Fibroblast of skin of back (primary cell): ENCODE measurements at places on chromosomes 5 and 9.

DNA sequence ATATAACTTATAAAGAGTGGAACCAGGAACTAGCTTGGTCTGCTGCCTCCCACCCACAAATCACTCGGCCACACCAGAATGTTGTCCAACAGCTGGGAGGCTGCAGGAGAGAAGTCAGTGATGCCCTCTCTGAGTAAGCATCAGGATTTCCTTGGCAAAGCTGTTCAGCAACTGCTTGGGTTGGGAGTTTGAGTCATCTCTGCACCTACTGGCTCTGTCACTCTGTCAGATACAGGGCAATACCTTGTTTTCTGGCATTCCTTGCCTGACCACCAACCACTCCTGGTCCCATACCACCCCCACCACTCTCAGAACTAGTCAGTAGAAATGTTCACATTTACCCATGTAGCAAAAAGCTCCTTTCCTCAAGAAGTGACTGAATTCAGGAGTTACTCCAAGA lies 36.8 kb upstream of the GCNT4 start:
- no peak for DNase-seq

DNA sequence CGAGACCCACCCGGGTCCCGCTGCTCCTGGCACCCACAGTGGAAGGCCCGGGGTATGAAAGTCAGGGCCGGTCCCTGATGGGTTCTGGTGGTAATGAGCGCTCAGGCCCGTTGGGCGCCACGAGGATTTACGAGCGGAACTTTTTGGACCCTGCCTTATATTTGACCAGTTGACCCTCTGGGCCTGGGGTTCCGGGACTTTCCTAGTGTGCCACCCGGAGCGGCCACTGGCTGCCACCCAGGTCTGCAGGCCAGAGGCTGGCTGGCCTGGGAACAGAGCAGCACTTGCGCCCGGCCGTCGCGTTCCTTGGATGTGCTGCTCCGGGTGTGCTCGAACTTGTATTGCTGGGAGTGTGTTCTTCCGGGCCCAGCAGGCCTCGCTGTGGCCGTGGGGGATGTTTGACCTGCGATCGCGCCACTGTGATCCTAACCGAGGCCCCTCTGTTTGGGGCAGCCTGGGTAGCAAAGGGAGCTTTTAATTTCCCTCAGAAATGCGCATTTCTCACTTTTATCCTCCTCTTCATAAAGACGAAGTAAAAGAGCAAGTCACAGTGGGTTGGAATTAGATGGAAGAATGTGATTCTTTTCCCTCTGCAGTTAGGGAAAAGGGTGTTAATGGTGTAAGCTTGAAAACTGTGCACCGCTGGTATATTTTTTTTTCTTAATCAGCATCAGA lies 1.2 kb downstream of the F2RL1 start:
- no peak for DNase-seq

GRCh38 chr9:133591116-133591910 lies 17.9 kb downstream of the FAM163B start:
- DNase-seq = no peak

- peak; percentile 98 for DNase-seq
These were observed 56.7 kb upstream of the RPS23 start for GRCh38 chr5:82334856-82335255.

- no peak for DNase-seq
These were observed 74.1 kb downstream of the SERINC5 start for GRCh38 chr5:80181618-80182211.

GRCh38 chr5:102231693-102232619 lies 64.1 kb downstream of the SLCO4C1 start:
- DNase-seq = no peak

GRCh38 chr5:38670878-38671277 lies 114.4 kb upstream of the LIFR start:
- peak; percentile 35 for DNase-seq

- no peak for DNase-seq
These were observed 258.3 kb downstream of the CWC27 start for GRCh38 chr5:65026816-65027548.

- DNase-seq = no peak
These were observed 40.1 kb upstream of the SLC6A19 start for GRCh38 chr5:1161108-1161832.

DNA sequence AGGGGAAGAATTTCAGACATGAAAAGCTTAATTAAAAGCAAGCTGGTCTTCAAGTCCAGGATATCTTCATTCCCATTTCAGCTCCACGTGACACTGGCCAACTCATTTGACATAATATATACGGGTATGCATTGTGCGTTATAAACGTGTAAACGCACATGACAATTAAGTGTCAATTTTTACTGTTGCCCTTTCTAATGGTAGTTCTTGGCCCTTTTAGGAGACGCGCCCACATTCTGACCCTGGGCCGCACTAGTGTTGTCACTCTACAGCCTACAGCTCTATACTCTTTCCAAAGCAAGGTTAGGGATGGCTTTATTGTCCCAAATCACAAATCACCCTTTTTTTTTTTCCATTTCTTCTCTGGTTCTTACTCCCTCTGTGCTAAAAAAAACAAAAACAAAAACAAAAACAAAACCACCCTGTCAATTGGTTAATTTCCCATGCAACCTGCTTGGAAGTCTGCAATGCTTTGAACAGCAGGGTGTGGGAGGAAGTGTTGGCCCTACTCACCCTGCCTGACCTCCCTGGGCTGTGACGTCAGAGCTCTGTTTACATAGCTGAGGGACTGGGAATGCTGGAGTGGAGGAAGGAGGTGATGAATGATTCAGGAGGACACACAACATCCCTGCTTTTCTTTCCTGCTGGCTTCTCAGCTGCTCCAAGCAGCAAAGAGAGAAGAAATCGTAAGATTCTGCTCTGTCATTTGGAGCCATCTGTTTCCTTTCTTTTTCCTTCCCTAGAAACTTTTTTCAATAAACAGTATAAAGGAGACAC lies 19.3 kb downstream of the RFK start:
- DNase-seq = peak; percentile 89

DNA sequence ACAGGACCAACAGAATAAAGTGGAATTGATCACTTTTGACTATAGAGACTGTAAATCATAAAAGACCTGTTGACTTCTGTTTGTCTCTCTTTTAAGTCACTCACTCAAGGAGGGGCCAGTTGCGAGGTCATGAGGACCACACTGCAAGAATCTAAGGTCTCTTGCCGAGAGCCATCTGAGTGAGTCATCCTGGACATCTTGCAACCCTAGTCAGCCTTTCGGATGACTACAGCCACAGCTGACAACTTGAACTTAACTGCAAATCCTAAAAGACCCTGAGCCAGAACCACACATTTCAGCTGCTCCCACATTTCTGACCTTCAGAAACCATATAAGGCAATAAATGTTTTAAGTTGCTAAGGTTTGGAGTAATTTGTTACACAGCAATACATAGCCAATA lies 129.7 kb upstream of the RAD23B start:
- DNase-seq = peak; percentile 49

- no peak for DNase-seq
These were observed 154.9 kb upstream of the VLDLR start for GRCh38 chr9:2466703-2467102.

GRCh38 chr5:151150471-151151262 lies 6.9 kb downstream of the ANXA6 start:
- peak; percentile 25 for DNase-seq

- DNase-seq = no peak
These were observed 812 bp downstream of the SREK1 start for GRCh38 chr5:66144834-66145390.

GRCh38 chr5:33701251-33701650 lies 190.5 kb downstream of the ADAMTS12 start:
- peak; percentile 77 for DNase-seq

DNA sequence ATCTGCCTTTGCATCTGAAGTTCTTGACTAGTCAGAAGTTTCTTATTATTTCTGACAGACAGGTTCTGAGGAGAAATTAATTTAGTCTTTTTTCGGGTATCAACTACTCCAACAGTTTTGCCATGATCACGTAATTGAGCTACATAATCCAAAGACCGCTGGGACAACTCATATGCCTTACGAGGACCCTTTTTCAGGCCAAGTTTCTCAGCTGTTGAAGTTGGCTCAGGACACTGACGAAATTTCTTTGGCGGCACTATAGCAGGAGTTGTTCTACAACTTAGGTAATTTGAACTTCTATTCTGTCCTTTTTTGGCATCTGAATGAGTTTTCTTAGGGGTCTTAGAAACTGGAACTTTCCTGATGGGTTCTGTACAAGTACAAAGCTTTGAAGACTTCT lies 27.2 kb downstream of the SETX start:
- no peak for DNase-seq

DNA sequence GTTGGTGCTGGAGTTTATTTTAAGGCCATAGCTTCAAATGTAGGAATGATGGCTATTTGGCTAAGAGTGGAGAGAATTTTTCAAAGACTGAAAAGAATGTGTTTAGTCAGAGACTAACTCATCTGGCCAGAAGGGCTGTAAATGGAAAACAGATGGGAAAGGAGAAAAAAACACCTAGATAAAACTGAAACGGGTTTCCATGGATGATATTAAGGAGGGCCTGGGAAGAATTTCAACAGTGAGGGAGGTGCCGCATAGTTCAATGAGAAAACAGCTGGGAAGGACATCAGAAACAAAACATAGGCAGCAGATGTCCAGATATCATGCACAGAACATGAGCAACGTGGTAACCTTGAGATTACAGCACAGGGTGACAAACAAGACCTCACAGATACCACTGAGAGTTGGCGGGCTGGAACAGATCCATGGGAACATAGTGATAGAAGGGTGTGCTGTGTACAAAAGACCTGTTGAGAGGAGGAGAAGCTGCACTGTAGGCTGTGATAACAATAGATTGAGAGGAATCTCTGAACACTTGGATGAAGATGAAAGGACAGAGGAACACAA lies 31.2 kb upstream of the RAD23B start:
- peak; percentile 95 for DNase-seq

- no peak for DNase-seq
These were observed 485.8 kb downstream of the IRX1 start for GRCh38 chr5:4081466-4081865.

DNA sequence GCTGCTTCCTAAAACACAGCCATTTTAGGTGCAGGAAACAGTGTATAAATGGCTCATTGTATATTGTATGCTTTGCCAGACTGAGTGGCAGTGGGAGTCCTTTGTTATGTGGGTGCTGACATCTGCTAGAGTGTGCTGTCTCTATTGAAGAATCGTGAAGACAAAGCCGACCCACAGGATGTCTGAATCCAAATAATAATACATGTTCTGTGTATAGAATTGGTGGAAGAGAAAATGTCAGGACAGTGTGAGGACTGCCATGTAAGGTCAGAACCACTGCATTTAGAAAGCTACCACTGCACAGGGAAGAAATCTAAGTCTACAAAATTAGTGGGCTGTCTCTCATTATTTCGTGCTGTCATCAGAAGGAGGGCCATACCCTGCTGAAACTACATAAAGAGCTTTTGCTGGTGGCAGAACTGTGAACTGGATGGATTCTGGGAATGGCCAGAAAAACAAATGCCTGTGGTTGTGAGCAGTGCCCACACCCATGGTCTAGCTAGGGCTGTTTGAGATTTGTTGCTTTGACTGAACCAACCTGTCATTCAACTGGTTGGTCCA lies 2.5 kb downstream of the IL7R start:
- DNase-seq = peak; percentile 89

- DNase-seq = no peak
These were observed 70.1 kb downstream of the PCSK5 start for GRCh38 chr9:75960551-75960950.

DNA sequence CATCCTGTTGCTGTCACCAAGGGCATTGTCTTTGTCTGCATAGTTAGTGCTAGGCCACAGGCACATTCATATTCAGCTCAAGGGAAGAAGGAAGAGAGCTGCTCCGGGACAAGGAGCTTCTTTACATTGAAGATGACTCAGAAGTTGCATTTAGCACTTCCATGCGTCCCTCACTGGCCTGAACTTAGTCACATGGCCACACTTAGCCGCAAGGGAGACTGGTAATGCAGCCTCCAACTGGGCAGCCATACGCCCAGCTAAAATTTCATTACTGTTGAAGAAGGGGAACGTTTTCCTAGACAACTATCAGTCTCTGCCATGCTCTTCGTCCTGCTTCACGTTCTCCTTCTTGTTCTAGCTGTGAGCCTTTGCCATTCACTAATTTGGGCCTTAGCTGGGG lies 20.0 kb downstream of the ACTL7B start:
- peak; percentile 43 for DNase-seq

DNA sequence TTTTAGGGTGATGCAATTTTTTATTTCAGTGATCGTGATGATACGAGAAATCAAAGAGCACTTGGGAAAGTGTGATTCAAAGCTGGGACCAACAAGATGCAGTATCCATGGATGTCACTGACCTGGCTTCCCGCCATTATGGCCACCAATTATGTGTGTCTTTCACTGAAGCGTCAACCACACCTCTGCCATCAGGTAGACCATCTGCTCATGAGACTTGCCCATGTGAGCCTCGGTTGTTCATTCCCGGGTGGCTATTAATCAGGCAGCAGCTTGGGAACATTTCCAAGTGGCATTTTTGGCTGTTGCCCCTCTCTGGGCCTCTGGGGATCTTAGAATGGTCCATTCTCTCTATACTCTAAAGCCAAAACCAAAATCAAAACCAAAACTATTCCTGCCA lies 436.0 kb upstream of the ADAMTSL1 start:
- no peak for DNase-seq

- DNase-seq = no peak
These were observed 85.5 kb upstream of the ZNF169 start for GRCh38 chr9:94173632-94174031.

DNA sequence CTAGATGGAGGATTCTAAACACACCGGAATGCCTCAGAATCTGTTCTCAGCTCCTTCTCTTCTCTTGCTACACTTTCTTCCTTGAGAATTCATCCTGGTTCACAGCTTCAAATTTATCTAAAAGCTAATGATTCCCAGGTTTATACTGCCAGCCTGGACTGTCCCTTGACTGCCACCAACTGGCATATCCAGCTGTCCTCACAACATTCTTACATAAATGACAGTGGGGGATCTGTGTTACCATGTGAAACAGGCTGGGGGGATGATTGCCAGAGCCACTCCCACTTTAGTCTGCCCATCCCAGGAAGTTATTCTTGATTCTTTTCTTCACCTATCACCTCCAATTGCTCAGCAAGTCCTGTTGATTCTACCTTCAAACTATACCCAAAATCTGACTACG lies 27.2 kb upstream of the ZFR start:
- DNase-seq = peak; percentile 14

- no peak for DNase-seq
These were observed 569 bp downstream of the CAMK4 start for GRCh38 chr5:111224561-111225345.

GRCh38 chr5:162174358-162174974 lies 106.9 kb downstream of the GABRG2 start:
- no peak for DNase-seq
